ENCODE measurements at places on chromosomes 3 and 15.

- H3K4me1 ChIP-seq: no peaks in the 10 kb centered on the region
- DNase-seq: no peak
- H3K27me3 ChIP-seq: no peaks in the 10 kb centered on the region
- no peak overlapping the region for H3K4me3 ChIP-seq
- no peak overlapping the region for H3K27ac ChIP-seq
- no peaks in the 10 kb centered on the region for H3K36me3 ChIP-seq
Observed at GRCh38 chr15:29516929-29517328, 247.3 kb upstream of the NSMCE3 start.

DNA sequence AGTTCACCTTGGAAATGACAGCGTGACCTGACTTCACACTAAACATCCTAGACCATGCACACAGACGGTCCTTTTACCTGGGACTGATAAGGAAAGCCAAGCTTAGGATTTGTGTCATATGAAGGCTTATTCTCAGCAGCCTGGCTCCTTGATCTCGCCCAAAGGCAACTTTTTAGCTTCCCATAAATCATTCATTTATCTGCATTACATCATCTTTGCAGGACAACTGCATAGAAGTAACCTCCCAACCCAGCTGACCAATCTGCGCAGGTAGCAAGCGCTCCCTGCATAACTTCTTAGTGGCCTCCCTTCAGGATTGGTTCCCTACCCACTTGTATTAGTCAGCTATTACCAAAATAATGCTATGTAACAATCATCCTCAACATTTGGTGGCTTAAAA lies 389.9 kb upstream of the PROK2 start:
- peaks cover 7% of the 10 kb centered on the region for H3K4me1 ChIP-seq
- H3K27me3 ChIP-seq: peaks cover 2% of the 10 kb centered on the region
- no peak for DNase-seq
- H3K36me3 ChIP-seq: no peaks in the 10 kb centered on the region
- H3K4me3 ChIP-seq: no peak overlapping the region

GRCh38 chr3:89179355-89180001 lies 72.1 kb downstream of the EPHA3 start:
- H3K27ac ChIP-seq: no peak overlapping the region
- H3K4me1 ChIP-seq: no peaks in the 10 kb centered on the region
- H3K27me3 ChIP-seq: no peaks in the 10 kb centered on the region
- DNase-seq: no peak

DNA sequence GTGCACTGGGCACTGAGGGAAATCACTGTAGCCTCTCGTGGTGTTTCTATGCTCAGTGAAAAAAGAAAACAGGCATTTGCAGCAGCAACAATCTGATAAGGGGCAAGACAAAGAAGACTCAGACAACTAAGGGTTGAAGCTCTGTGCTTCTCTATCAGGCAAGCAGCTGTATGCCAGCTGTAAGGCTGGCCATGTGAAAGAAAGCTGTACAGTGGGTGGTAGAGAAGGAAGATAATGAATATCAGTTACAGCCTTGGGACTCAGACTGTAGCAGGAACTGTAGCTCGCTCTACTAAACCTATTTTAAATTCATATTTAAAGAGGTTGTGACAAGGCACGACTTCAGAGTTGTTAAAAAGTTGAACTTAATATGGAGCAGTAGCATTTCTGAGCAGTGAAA lies 76.3 kb downstream of the VGLL3 start:
- H3K36me3 ChIP-seq: no peaks in the 10 kb centered on the region
- no peak overlapping the region for H3K4me3 ChIP-seq
- no peaks in the 10 kb centered on the region for H3K27me3 ChIP-seq
- no peak overlapping the region for H3K27ac ChIP-seq
- H3K4me1 ChIP-seq: no peaks in the 10 kb centered on the region

- no peaks in the 10 kb centered on the region for H3K27me3 ChIP-seq
- H3K4me3 ChIP-seq: no peak overlapping the region
- no peaks in the 10 kb centered on the region for H3K36me3 ChIP-seq
- no peaks in the 10 kb centered on the region for H3K4me1 ChIP-seq
Observed at GRCh38 chr3:63303238-63303637, 25.1 kb downstream of the SYNPR start.

- no peak overlapping the region for H3K27ac ChIP-seq
- H3K4me1 ChIP-seq: no peaks in the 10 kb centered on the region
- no peak for DNase-seq
- peaks cover 10% of the 10 kb centered on the region for H3K36me3 ChIP-seq
- no peak overlapping the region for H3K4me3 ChIP-seq
Observed at GRCh38 chr3:160278210-160278609, 53.0 kb downstream of the C3orf80 start.
